ENCODE measurements at places on chromosomes 11 and 22. TPM values are rescaled to one million over a fixed set of nuclear protein-coding genes. Genes with fewer than 3 reads are reported as not detected.

Gene OR8G1
- not detected for total RNA-seq

Gene OR4C45
- not detected for total RNA-seq

Gene CST6
- 84.2 TPM for total RNA-seq

DNA sequence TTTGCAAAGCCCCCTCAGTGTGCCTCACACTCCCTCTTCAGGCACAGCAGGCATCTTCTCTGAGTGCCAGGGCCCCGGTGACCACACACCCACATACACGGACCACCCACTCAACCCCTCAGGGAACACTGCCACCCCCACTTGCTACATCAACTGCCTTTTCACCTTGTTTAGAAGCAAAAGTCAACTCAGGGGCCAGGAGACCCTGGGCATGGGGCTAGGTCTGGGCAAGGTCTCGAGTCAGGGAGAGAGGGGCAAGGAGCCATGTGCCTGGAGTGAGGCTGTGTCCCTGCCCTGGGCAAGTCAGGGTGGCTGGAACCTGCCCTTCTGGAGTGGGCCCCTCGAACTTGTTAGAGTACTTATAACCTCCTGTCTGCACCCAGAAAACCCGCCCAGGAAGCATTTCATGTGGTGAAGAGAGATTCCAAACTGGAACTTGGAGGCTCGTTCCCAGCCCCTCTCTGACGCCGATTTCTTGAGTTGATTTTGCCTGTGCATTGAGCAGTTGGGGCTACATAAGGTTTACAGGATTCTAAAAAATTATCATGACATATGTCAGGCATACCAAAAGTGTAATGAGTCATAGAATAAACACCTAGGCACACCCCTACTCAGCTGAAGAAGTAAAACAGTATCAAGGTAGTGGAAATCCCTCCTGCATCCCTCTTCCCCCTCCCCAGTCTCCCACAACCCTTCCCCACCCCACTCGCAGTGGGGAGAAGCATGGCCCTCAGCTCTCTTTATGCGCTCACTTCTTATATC is 74.3 kb downstream of the MYEOV start:
- H3K27me3 ChIP-seq = no peaks in the 10 kb centered on the region
- peak; percentile 82 for DNase-seq
- H3K4me1 ChIP-seq = peaks cover 36% of the 10 kb centered on the region
- H3K27ac ChIP-seq = peak overlapping the region; percentile 88
- peaks cover 5% of the 10 kb centered on the region for H3K36me3 ChIP-seq

GRCh38 chr11:128294001-128294670 is 293.2 kb downstream of the ETS1 start:
- no peak overlapping the region for H3K4me3 ChIP-seq
- H3K36me3 ChIP-seq = no peaks in the 10 kb centered on the region
- no peak overlapping the region for H3K27ac ChIP-seq
- peaks cover 39% of the 10 kb centered on the region for H3K4me1 ChIP-seq
- no peaks in the 10 kb centered on the region for H3K27me3 ChIP-seq

DNA sequence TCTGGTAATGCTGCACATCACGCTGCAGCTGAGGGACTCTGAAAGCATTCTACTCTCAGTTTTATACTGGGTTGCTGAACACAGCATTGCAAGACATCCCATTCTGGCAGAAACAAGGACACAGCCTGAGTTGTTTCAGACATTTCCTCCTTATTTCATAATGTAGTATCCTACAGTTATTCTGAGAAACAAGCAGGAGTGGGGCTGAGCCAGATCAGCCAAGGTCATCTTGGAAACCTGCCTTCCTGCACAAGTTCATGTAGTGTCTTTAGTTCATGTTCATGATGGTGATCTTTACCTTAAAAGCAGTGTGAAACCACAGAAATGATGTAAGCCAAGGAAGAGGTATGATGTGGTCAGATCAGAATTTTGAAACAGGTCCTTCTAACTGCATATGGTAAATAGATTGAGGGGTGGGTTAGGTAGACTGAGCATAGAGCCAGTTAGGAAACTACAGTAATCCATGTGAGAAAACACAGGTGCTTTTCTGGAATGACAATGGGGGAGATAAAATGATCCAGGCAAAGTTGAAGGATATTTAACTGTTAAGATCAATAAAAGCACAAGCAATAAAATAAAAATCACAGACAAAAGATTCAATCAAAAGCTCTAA is 1686.8 kb downstream of the LRRC4C start:
- H3K36me3 ChIP-seq = no peaks in the 10 kb centered on the region
- no peaks in the 10 kb centered on the region for H3K4me1 ChIP-seq
- H3K4me3 ChIP-seq = no peak overlapping the region
- no peak for DNase-seq

- DNase-seq = no peak
- no peaks in the 10 kb centered on the region for H3K36me3 ChIP-seq
- H3K4me3 ChIP-seq = no peak overlapping the region
These were observed 108.4 kb downstream of the SHANK2 start for GRCh38 chr11:71144010-71144409.

DNA sequence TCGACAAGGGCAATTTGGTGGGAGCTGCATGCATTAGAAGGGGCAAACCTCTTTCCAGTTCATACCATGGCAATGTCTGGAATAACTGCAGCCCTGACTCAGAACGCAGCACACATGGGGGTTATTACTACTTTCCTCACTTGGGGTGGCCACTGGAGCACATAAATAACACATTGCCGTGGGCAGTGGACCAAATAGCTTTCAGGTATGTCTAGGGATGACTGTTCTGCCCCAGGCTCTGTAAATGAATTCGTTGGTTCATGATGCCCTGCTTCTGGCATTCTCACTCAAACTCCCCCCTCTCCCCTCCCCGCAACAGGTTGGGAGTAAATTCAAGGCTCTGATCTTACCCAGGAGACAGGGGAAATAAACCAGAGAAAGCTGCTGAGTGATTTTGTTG is 238.0 kb upstream of the PLET1 start:
- H3K4me1 ChIP-seq = no peaks in the 10 kb centered on the region
- H3K27ac ChIP-seq = no peak overlapping the region
- H3K4me3 ChIP-seq = no peak overlapping the region
- no peaks in the 10 kb centered on the region for H3K36me3 ChIP-seq
